ENCODE measurements at places on chromosomes 3 and 15. TPM values are rescaled to one million over a fixed set of nuclear protein-coding genes. Genes with fewer than 3 reads are reported as not detected.

DNA sequence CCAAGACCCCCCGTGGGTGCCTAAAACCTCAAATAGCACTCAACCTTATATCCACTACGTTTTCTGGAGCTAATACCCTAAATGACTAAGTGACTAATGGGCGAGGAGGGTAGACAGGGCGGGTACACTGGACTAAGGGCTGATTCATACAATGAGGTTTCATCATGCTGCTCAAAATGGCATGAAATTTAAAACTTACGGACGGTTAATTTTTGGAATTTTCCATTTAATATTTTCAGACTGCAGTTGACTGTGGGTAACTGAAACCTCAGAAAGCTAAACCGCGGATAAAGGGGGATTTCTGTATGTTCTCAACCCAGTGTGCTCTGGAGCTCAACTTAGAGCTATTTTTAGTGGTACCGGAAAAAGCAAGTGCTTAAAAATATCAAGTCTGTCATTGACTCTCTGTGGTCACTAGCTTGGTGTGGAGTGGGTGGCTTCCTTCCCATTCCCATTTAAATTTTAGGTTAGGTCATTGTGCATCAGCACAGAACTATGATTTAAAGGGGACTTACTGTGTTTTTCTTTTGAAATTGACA, 72.9 kb downstream of the LRRC28 start:
- DNase-seq = no peak

DNA sequence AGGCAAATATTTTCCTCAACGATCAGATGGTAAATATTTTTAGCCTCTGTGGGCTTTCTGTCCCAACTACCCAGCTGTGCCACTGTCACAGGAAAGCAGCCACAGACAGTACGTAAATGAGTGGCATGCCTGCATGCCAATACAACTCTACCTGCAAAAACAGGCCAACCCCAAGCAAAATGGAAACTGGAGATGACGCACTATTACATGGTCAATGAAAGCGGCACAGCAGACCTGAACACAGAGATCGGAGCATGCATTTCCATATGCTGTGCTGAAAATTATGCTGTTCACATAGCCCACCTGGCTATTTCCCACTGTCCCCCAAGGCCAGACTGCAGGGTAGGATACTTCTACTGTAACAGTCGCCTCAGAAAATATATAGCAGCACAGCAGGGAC, 57.8 kb downstream of the HERC2 start:
- no peak for DNase-seq

- no peak for DNase-seq
These were observed 61.3 kb upstream of the LPP start for GRCh38 chr3:188092648-188093047.

DNA sequence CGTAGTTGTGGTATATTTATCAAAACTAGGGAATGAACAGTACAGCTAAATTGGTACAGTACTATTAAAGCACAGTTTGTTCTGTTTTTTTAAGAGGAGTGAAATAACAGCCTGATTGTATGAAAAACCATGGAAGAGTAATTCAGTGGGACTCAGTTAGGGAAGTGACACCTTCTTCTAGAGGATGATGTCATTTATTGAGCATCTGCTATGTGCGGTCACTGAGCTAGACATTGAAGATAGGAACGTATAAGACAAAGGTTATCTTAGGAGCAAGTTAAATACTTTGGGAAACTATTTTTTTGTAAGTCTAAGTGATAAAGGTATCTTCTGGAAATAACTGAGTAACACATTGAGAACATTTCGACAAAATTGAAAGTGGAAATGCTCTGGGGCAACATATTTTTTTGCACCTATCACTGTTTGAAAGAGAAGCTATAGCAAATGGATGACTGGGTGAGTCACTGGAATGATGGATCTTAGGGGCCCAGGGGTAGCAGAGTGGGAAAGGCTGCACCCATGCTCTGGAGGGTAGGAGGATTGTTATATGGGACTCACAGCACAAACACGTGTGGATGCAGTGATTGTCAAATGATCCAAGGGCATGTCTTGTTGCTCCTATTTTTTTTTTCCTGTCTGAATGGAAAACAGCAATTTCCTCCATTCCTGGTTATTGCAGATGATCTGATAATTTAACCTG, 43.0 kb downstream of the OXNAD1 start:
- no peak for DNase-seq

TUBGCP5 gene
- 11.9 TPM for total RNA-seq

DNA sequence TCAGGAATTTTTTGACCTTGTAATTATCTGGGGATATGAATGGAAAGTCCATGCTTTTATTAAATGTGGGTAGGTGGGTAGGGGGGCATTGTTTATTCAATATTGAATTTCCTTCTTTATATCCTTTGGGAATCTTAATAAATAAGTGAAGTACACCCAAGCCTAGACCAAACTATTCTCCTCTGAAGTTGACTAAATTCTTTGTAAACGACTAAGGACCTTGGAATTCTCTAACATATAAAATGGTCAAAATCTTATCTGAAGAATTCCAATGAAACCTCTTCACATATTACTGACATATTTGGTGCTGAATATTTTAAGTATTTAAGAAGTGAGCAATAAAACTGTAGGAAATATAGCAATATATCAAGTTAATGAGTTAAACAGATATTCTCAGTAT, 1432.1 kb upstream of the GBE1 start:
- no peak for DNase-seq

MCF2L2 gene
- total RNA-seq = 1.1 TPM

ZDHHC3 gene
- 43.8 TPM for total RNA-seq
